ENCODE measurements at places on chromosomes 5 and 9. TPM values are rescaled to one million over a fixed set of nuclear protein-coding genes. Genes with fewer than 3 reads are reported as not detected.

The RNF180 gene
- not detected for total RNA-seq

The HMMR gene
- 40.6 TPM for total RNA-seq

The RBM27 gene
- 31.9 TPM for total RNA-seq

The UNC13B gene
- total RNA-seq = 3.5 TPM

The GABBR2 gene
- not detected for total RNA-seq

The MPDZ gene
- not detected for total RNA-seq

The PCDHGB6 gene
- 0.11 TPM for total RNA-seq

The SLC46A2 gene
- not detected for total RNA-seq

The SLC12A7 gene
- total RNA-seq = 6.6 TPM

The GLDC gene
- total RNA-seq = 3.8 TPM

The GRM6 gene
- total RNA-seq = not detected

The PCDHGB3 gene
- 0.18 TPM for total RNA-seq

The SLCO6A1 gene
- total RNA-seq = not detected

The WDR38 gene
- total RNA-seq = not detected

The SPATA31E1 gene
- total RNA-seq = not detected

The ISL1 gene
- not detected for total RNA-seq

The EXOC3 gene
- 52.4 TPM for total RNA-seq

The FOXD4L6 gene
- total RNA-seq = not detected

The GGTA1 gene
- not detected for total RNA-seq

The POLR3G gene
- 14.7 TPM for total RNA-seq

Measured in CD8-positive, alpha-beta memory T cell (primary cell).